SJSA1 (cell line): ENCODE measurements at places on chromosomes 2 and 18. TPM values are rescaled to one million over a fixed set of nuclear protein-coding genes. Genes with fewer than 3 reads are reported as not detected.

DNA sequence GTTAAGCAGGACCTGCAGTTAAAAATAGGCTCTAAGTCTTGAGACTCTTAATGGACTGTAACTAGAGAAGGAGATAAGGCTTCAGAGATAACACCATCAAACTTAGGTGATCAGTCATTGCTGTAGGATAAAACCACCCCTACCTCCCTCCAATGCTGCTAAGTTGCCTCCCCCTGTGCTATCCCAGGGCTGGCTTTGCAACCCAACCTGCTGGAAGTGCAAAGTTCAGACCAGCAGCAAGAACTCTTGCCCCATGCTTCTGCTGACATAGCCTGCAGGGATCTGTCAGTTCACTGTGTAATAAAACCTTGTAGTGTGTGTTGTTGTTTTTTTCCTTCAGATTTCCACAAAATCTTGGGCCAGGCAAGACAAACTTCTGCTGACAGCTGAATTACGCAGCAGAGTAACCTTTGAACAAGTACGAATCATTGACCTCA is 57.4 kb upstream of the EPB41L3 start:
- no peak overlapping the region for H3K27ac ChIP-seq
- no peak overlapping the region for H3K4me3 ChIP-seq
- DNase-seq, result no peak
- H3K27me3 ChIP-seq, result 0 out of 2 replicates have a peak, but pooled peaks cover 3% of the 10 kb centered on the region
- H3K36me3 ChIP-seq, result no peaks in the 10 kb centered on the region

DNA sequence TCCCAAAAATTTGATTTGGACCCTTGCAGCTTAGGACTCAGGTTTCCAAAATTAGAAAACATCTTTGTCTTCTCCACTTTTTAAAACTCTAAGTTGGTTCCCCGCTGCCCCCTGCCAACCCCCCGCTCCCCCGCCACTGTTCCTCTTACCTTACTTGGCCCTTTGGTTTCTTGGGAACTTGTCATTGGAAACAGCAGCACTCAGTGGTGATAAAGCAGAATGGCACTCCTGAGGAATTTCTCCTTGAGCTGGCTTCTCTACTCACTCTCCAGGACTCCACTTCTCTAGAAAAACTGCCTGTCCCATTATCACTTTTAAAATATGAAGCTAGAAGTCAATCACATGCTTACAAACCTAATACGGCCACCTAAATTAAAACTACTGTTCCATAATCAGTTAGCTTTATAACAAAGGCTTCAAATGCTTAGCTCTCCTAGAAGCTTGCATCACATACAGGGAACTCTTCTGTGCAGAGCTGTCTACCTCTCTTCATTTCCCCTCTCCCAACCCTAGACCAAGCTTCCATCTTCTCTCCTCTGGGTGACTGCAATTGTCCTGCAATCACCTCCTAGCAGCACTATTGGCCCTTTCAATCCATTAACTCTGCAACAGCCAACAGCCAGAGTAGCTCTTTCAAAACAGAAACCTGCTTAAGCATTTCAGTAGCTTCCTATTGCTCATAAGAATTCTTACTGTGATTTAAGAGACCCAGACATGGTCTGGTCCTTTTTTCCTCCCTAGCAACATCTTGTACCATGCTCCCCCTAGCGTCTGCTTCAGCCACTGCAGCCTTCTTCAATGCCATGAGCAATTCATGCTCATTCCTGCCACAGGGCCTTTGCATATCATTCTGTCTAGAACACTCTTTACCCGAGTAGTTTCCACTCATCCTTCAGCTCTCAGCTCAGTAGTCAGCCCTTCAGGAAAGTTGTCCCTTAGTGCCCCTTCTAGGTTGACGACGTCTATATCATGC is 15.2 kb upstream of the PLEKHM3 start:
- no peaks in the 10 kb centered on the region; the same call in 1 of the 2 replicates for H3K27me3 ChIP-seq
- DNase-seq, result peak; percentile 74
- no peak overlapping the region for H3K4me3 ChIP-seq
- no peaks in the 10 kb centered on the region for H3K4me1 ChIP-seq

GRCh38 chr2:222655787-222656525 is at the start of gene FARSB:
Gene FARSB, minus strand, starts transcription at chr2:222656092. Its CDS starts 19 bp downstream, at chr2:222656073.
- H3K4me1 ChIP-seq, result peaks cover 13% of the 10 kb centered on the region
- DNase-seq, result peak; percentile 98
- H3K36me3 ChIP-seq, result peaks cover 7% of the 10 kb centered on the region; the same call in 1 of the 2 replicates
- H3K27me3 ChIP-seq, result no peaks in the 10 kb centered on the region
- H3K27ac ChIP-seq, result peak within 1 kb of the TSS; percentile 99

BCL11A gene
- total RNA-seq, result 0.03 and 0.13 TPM in 2 replicates
